ENCODE measurements at places on chromosomes 16 and 17.
A peak's percentile ranks its signal among the peaks of the same experiment; 100 is the strongest.

- no peak for DNase-seq
These were observed 18.6 kb downstream of the HNF1B start for GRCh38 chr17:37726248-37726647.

GRCh38 chr16:71360378-71360777 lies 1.9 kb downstream of the CALB2 start:
- DNase-seq = no peak

GRCh38 chr17:82019690-82020571 lies 2.7 kb downstream of the CENPX start:
- DNase-seq = peak; percentile 29

- peak; percentile 55 for DNase-seq
These were observed 22.3 kb downstream of the ARHGAP27 start for GRCh38 chr17:45410144-45411091.

- DNase-seq = no peak
These were observed 90.7 kb upstream of the CREBBP start for GRCh38 chr16:3971261-3971660.

DNA sequence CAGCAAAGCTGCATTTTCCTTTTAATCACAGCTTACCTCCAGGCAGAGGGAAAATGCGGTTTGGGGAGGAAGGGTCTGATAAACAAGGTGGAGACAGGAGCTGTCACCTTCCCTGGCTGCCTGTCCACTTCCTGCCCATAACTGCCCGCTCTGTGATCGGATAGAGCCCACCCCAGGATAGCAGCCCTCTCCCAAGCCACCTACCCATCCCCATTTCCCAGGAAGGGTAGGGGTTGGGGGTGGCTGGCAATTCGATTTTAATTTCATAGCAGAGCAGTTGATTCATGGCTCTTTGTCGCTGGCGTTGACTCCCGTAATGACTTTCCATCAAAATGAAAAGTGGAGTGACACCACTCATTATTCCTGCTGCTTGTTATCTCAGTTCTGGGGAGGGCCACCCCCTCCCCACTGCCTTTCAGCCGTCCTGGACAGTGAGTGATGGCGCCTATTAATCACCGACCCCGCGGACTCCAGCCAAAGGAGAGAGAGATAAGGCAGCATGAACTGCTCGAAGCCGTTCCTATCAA lies 11.2 kb downstream of the CDK5RAP3 start:
- DNase-seq = no peak

- no peak for DNase-seq
These were observed 31.8 kb downstream of the HASPIN start for GRCh38 chr17:3755335-3756030.

GRCh38 chr16:23966597-23967394 lies 131.0 kb downstream of the PRKCB start:
- no peak for DNase-seq

DNA sequence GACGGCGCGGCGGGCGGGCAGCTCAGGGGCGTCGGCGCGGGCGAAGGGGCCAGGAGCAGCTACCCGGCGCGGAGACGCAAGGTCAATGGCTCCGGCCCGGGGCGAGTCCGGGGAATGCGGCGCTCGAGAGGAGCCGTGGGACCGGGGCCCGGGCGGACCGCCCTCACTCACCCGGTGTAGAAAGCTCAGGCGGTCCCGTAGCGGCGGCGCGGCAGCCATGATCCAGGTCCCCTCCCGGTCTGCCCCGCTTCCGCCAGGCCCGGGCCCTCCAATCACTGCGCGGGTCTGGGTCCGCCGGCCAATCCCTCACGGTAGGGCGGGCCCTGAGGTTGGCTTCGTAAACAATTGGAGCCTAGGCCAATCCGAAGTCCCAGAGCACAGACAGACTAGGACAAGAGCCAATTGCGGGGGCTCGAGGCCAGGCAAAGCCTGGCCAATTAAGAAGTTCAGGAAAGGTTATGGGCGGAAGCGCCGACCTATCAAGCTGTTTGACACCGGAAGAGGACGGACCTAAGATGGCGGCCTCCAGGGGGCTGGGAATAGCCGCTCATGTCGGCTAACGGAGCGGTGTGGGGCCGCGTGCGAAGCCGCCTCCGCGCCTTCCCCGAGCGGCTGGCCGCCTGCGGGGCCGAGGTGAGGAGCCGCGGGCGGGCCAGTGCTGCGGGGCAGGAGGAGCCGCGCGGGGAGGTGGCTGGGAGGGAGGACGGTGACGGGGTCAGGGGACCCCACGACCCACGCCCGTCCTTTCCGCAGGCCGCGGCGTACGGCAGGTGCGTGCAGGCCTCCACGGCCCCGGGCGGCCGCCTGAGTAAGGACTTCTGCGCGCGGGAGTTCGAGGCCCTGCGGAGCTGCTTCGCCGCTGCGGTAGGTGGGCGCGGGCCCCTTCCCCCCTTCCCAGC lies at the start of the genes NDUFAF8 and TEPSIN:
Gene NDUFAF8 (plus strand): TSS at position 504 of the 899 bp plus-strand sequence. CDS start 46 bp downstream, at position 550.
Gene TEPSIN (minus strand): TSS at position 241 of the 899 bp plus-strand sequence. CDS start 22 bp downstream, at position 219.
- peak; percentile 94 for DNase-seq

DNA sequence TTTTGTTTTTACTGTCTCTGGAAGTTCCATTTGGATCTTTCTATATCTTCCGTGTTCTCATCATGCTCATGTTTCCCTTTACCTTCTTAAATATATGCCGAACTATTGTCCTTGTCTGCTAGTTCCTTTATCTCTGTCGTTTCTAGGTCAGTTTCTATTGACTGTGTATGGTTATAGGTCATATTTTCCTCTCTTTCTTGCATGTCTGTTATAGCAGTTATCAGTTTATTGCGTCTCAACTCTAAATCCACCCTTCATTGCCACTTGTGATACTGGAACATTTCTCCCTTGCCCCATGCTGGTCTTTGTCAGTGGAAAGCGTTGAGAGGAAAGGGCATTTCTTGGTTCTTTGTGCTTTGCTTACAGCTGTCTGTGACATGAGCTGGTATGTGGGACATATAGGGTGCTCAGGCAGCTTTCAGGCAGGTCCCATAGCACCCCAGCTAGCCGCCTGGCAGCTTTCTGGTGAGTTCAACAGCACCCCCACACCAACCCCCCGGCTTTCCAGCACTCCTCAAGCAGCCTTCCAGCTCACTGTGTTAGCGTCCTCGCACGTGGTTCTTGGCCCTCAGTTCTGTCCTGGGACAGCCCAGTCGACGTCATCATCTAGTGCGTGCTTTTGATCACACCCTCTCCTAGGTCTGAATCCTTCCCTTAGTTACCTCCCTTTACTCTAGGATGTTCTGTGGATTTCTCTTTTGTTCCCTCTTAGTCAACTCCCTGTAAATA lies 15.4 kb upstream of the DNASE1 start:
- no peak for DNase-seq

DNA sequence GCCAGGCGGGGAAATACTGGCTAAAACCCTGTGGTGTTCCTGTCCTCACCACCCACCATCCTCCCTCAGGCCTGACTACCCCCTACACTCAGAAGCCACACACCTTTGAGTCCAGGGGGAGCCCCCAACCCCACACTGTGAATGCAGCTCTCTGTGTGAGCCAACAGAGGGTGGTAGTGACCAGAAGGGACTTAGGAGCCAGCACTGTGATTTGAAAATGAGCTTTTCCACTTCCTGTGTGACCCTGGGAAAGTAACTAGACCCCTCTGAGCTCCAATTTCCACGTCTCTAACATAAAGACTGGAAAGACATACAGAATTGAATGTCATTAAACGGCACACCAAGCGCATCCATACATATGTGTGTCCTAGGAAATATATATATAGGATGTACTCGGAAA lies 58.7 kb downstream of the SDK2 start:
- no peak for DNase-seq

DNA sequence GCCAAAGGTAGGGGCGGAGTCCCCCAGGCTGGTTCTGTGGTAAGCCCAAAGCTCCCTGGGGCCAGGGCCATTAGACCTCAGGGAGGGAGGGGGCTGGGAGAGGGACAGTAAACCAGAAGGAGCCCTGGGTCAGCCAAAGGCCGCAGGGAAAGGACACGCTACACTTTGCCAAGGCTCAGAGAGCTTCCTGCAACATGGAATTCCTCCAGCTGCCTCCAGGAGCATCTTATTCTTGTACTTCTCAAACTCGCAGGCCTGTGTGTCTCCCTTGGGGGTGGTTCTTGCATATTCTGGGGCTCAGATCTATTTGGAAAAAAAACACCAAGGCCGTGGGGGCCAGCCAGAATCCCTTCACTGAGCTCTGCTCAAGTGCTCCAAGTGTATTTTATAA lies 25.1 kb downstream of the AKAP1 start:
- no peak for DNase-seq

DNA sequence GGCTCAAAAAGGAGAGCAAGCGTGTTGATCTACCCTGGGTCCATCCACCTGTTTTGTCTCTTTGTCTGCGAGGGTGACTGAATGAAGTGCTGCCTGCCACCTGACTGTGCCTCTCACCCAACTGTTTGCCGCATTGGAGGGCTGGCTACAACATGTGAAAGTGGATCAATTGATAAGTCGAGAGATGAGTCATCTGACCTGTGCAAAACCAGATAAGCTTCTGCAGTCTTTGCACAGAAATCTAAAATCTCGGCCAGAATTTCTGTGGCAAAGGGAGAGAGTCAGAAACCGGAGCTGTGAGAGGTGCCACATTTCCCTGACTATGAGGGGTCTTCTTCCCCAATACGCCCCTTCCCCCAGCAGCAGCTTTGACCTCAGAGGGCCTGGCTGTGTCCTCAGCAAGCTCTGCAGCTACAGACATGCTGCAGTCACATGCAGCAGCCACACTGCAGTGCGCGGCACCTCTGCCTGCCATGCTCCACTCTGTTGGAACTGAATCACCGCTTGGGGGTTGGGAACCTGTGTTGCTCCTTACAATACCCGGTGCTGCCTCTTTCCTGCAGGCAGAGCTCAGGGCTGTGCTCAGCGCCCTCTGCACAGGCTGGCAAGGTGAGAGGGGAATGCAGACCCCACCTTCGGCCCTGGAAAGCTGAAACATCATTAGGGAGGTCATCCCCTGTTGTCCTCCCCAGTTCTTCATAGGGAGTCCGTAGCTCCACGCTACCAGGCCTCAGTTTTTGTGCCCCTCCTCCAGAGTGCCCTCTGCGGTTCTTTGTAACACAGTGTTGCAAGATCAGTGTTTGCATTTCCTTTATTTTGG lies 16.2 kb upstream of the HAS3 start:
- DNase-seq = no peak

- DNase-seq = no peak
These were observed 2.1 kb upstream of the RAC3 start for GRCh38 chr17:82029391-82029790.

DNA sequence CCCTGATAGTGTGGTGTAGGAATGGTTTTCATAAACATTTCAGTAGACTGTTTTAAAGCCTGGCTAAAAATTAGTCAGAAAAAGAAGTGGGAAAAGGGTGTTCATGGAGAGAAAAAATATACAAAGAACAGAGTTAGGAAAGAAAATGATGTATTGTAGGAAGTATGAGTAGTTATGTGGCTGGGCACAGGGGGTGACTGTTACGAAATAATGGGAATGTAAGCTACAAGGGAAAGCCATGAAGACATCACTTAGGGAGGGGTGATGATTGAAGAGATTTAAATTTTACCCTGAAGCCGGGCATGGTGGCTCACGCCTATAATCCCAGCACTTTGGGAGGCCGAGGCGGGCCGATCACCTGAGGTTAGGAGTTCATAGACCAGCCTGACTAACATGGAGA lies 55.3 kb downstream of the NUP88 start:
- DNase-seq = no peak

- DNase-seq = peak; percentile 38
These were observed 1.2 kb downstream of the DYNLL2 start for GRCh38 chr17:58084317-58084981.

GRCh38 chr16:49698453-49698815 lies 157.5 kb downstream of the ZNF423 start:
- DNase-seq = no peak

DNA sequence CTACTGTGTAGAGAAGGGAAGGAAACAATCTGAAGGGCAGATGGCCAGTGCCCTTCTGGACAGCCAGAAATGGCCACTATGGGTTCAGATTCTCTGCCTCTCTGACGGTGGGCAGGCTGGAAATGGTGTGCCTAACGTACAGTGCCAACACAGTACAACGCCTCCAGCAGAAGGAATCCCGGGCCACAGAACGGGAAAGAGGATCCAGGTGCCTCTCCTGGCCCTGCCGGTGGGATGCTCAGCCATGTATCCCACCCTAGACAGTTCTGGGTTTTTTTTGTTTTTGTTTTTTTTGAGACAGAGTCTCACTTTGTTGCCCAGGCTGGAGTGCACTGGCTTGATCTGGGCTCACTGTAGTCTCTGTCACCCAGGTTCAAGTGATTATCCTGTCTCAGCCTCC lies 71.5 kb downstream of the SLC5A11 start:
- no peak for DNase-seq

DNA sequence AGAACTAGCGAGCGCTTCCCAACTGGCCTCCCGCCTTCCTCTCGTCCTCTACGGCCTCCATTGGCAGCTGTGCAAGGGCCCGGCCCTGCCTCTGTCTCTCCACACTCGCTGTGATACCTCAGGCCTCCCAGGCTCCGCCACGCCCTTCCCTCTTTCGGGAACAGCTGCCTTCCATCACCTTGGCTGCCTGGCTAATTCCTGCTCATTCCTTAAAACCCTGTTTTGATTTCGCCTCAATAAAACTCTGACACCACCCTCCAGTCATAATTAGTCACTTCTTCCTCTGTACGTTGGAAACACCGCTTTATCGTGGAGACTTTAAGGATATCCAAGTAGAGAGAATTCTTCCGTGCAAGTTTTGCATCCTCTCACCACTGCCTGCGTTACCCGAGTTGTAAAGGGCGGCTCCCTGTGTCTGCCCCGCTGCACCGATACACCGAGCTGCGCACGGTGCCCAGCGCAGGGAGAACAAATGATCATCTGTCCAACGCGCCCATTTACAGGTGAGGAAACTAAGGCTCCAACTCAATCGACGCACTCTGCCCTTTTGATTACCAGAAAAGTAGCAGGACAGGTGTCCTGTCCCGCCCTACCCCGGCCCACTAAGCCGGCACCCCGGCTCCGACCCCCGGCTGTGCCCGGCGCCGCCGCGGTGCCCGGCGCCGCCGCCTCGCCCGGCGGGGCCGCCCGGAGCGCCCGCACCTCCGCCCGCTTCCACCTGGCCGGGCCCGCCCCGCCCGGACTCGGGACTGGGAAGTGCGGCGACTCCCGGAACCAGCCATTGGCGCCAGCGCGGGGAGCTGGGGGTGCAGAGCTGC lies 139.7 kb downstream of the SEC14L1 start:
- DNase-seq = no peak

DNA sequence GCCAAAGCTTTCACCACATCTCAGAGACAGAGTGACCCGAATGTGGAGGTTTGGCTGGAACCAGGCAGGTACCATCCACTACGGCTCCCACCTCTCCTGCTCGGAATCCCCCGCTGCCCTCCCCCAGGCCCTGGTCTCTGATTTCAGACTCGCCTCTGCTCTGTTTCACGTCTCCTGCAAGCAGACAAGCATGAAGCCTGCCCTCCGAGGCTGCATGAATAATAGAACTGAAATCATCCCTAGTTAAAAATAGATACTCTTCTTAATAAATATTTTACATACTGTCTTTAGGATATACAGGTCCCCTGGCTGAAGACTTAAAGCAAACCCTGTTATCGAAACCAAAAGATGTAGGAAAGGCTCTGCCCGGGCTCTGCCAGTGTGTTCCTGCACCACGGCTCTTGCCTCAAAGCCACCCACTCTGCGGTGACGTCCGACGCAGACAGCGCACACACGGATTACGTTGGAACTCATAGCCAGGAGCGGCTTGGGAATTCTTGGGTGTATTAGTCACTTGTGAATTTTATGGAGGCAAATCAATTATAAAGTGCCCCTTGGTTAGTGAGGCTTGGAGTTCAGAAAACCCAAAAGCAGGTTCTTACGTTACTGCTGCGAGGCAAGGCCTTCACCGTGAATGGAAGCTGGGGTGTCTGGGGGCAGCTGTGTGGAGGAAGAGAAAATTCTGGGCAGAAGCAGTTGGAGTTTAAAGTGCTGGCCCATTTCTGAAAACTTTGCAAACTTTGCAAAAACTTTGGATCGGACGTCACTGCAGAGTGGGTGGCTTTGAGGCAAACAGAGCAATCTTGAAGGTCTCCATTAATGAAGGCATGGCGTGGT lies 25.6 kb upstream of the NPTX1 start:
- DNase-seq = no peak

GRCh38 chr17:34721326-34721725 lies 141.9 kb downstream of the TMEM132E start:
- DNase-seq = no peak
